ENCODE measurements at places on chromosomes 6 and 20. TPM values are rescaled to one million over a fixed set of nuclear protein-coding genes. Genes with fewer than 3 reads are reported as not detected.

- DNase-seq = no peak
Observed at GRCh38 chr6:31477521-31477920, 20.4 kb upstream of the MICB start.

- DNase-seq = no peak
Observed at GRCh38 chr6:157038610-157039009, 261.4 kb downstream of the ARID1B start.

DNA sequence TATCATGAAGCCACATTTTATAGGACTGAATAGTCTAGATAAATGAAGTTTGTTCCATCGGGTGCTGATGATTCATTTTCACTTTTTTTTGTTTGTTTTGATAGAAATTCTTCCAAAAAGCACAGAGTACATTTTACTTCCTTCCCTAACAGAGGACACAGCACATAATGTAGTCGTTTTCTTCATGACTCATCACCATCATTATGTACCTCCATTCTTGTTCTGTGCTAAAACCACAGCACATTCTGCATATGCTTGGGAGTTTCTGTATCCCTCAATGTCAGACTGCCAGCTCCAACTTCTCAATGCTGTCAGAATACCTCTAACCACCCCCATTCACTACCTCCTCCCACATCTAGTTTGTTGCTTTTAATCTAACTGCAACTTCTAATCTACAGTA is 1004.9 kb upstream of the ADGRB3 start:
- no peak for DNase-seq

DNA sequence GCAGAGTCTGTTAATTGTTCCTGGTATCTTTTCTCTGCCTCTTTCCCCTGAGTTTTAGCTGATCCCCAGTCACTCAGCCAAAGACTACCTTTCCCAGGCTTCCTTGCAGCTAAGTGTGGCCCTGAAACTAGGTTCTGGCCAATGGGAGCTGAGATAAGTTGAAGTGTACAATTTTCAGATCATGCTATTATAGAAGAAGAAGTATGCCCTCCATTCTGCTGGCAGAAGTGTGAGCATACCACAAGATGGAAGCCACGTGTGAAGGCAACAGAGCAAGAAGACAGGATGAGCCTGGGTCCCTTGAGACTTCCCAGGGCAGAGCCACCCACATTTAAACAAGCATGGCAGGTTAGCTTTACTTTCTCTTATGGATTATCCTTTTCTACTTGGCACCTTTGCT is 273.2 kb downstream of the HIVEP2 start:
- DNase-seq = no peak

The STX11 gene
- total RNA-seq = 98.0 TPM

The OPRL1 gene
- total RNA-seq = 0.20 TPM

Data from natural killer cell treated with Interleukin-12 subunit alpha and Interleukin-12 subunit beta and Interleukin-15 and Interleukin-18, amount 100 ng/mL, for 72 hours (primary cell).